ENCODE measurements at places on chromosomes 3 and 15.
A peak's percentile ranks its signal among the peaks of the same experiment; 100 is the strongest.

- H3K27ac ChIP-seq = no peak overlapping the region
- H3K4me1 ChIP-seq = peaks cover 7% of the 10 kb centered on the region
- no peak for DNase-seq
- H3K36me3 ChIP-seq = no peaks in the 10 kb centered on the region
- no peak overlapping the region for H3K4me3 ChIP-seq
Observed at GRCh38 chr3:127585163-127585812, 5.2 kb downstream of the TPRA1 start.

- no peaks in the 10 kb centered on the region for H3K4me1 ChIP-seq
- H3K4me3 ChIP-seq = no peak overlapping the region
- no peaks in the 10 kb centered on the region for H3K27me3 ChIP-seq
- no peak for DNase-seq
Observed at GRCh38 chr15:60184579-60184978, 180.5 kb downstream of the FOXB1 start.

DNA sequence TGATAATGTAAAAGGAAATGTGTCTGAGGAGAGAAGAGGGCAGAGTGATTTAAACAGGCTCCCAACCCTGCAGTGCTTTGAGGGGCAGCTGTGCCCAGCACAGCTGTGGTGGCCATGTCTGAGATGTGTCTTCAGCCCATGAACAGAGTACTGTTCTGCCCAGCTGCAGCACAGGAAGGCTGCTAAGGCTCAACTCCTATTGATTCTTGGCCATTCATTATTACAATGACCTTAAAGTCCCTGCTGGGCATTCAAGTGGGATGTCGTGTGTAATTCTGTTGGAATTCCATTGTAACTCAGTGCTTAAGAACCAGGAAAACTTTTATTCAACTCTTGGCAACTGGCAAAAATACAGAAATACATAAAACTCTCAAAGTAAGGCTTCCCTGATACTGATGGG, 229.3 kb downstream of the MCTP2 start:
- no peaks in the 10 kb centered on the region for H3K27me3 ChIP-seq
- H3K4me1 ChIP-seq = no peaks in the 10 kb centered on the region
- H3K36me3 ChIP-seq = peaks cover 5% of the 10 kb centered on the region

GRCh38 chr3:107250221-107250620, 127.0 kb upstream of the CCDC54 start:
- no peak overlapping the region for H3K27ac ChIP-seq
- H3K4me3 ChIP-seq = no peak overlapping the region

DNA sequence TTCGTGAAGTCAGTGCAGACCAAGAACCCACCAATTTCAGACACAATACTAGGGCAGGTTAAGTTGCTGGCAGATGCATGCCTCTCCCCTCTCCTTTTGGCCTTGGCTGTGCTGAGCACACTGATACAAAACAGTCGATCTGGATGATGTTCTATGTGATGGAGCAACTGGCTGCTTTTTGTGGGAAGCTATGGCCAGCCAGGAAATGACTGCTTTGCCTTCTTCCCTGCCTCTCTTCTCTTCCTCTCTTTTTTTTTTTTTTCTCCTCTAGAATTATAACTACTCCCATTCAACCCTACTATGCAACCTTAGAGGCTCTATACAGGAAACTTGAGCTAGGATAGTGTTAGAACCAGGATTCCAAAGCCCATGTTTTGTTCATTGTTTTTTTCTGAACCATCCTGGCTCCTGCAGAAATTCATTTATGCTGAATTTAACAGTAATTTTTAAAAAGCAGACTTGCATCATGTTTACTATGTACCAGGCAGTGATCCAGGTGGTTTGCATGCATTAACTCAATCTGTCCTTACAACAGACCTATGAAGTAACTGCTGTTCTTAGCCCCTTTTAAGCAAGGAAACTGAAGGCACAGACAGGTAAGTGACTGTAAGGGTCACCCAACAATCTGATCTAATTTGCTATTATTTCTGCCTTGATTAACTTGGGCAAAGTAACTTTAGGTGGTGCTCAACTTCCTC, 62.9 kb downstream of the PLD1 start:
- H3K27me3 ChIP-seq = no peaks in the 10 kb centered on the region
- no peaks in the 10 kb centered on the region for H3K4me1 ChIP-seq
- no peak overlapping the region for H3K4me3 ChIP-seq
- no peak for DNase-seq
- H3K27ac ChIP-seq = no peak overlapping the region

GRCh38 chr3:72892081-72892775, 4.4 kb downstream of the GXYLT2 start:
- H3K27ac ChIP-seq = no peak overlapping the region
- H3K4me3 ChIP-seq = no peak overlapping the region
- no peaks in the 10 kb centered on the region for H3K36me3 ChIP-seq
- DNase-seq = no peak
- H3K4me1 ChIP-seq = peaks cover 6% of the 10 kb centered on the region

GRCh38 chr15:64583519-64583918, 123.1 kb downstream of the ZNF609 start:
- no peak for DNase-seq
- H3K4me3 ChIP-seq = peak overlapping the region; percentile 34
- peaks cover 39% of the 10 kb centered on the region for H3K4me1 ChIP-seq
- H3K27me3 ChIP-seq = no peaks in the 10 kb centered on the region
- no peaks in the 10 kb centered on the region for H3K36me3 ChIP-seq
- no peak overlapping the region for H3K27ac ChIP-seq

- DNase-seq = no peak
- no peak overlapping the region for H3K4me3 ChIP-seq
- H3K36me3 ChIP-seq = peaks cover 27% of the 10 kb centered on the region
- peaks cover 23% of the 10 kb centered on the region for H3K4me1 ChIP-seq
- no peak overlapping the region for H3K27ac ChIP-seq
- H3K27me3 ChIP-seq = no peaks in the 10 kb centered on the region
Observed at GRCh38 chr15:90644952-90645725, 72.0 kb upstream of the BLM start.

DNA sequence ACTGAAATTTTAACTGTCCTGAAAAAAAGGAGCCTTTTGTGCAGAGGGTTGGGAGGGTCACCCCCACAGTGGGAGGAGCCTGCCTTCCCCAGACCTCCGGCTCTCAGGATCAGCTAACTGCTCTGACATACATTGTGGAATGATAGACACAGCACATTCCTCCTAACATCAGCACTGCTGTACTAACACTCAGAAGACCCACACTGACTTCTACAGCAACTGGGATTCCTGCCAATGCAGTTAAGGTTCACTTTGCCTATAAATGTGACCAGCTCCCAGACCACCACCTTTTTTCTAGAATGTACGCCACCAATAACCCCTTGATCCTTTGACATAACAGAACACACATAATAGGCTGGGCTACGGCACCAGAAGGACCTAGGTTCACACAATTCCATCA, 3.2 kb downstream of the CPEB1 start:
- peak overlapping the region; percentile 29 for H3K27ac ChIP-seq
- no peak overlapping the region for H3K4me3 ChIP-seq
- no peaks in the 10 kb centered on the region for H3K36me3 ChIP-seq
- peaks cover 10% of the 10 kb centered on the region for H3K27me3 ChIP-seq

GRCh38 chr3:139534992-139535879, 4.3 kb downstream of the RBP1 start:
- no peak overlapping the region for H3K4me3 ChIP-seq
- no peaks in the 10 kb centered on the region for H3K27me3 ChIP-seq
- no peaks in the 10 kb centered on the region for H3K4me1 ChIP-seq
- no peaks in the 10 kb centered on the region for H3K36me3 ChIP-seq
- H3K27ac ChIP-seq = no peak overlapping the region

DNA sequence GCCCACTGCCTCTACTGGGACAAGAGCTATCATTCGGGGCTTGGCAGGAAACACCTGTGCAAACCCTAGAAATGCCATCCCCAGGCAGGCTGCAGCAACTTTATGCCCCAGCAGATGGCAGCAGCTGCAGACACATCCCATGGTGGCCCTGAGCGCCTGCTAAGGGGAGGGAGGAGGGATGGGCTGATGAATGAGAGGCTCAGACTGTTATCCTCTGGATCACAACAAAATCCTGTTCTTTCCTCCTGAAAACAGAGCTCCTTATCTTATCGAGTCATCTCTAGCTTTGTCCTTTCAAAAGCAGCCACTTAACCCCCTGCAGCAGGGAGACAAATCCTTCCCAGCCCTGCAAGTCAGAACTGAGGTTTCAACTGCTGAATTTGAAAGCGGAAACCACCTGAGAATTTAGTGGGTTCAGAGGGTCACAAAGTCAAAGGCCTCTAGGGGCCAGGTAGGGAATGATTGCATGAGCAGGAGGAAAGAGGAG, 90.6 kb upstream of the PROK2 start:
- H3K27ac ChIP-seq = no peak overlapping the region
- H3K4me3 ChIP-seq = no peak overlapping the region
- no peaks in the 10 kb centered on the region for H3K36me3 ChIP-seq
- H3K27me3 ChIP-seq = no peaks in the 10 kb centered on the region
- no peaks in the 10 kb centered on the region for H3K4me1 ChIP-seq

DNA sequence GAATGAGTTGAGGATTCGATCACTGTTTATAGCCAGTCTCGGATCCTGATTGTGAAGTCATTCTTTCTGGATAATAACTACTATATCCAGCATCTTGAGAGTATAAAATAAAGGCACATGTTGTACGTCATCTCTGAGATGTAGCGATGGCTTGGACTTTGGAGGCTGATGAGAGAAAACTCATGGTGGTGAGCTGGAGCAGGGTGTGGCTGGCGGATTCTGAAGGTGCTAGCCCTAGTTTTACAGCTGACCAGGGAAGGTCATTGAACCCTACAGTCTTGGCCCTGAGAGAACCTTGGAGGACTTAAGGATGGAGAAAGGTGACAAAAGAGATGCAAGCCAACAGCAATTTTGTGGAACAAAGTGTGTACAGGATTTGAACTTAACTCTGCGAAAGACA, 153.8 kb downstream of the IGF1R start:
- no peak for DNase-seq
- H3K27me3 ChIP-seq = no peaks in the 10 kb centered on the region
- no peak overlapping the region for H3K4me3 ChIP-seq
- H3K27ac ChIP-seq = no peak overlapping the region
- peaks cover 31% of the 10 kb centered on the region for H3K4me1 ChIP-seq

DNA sequence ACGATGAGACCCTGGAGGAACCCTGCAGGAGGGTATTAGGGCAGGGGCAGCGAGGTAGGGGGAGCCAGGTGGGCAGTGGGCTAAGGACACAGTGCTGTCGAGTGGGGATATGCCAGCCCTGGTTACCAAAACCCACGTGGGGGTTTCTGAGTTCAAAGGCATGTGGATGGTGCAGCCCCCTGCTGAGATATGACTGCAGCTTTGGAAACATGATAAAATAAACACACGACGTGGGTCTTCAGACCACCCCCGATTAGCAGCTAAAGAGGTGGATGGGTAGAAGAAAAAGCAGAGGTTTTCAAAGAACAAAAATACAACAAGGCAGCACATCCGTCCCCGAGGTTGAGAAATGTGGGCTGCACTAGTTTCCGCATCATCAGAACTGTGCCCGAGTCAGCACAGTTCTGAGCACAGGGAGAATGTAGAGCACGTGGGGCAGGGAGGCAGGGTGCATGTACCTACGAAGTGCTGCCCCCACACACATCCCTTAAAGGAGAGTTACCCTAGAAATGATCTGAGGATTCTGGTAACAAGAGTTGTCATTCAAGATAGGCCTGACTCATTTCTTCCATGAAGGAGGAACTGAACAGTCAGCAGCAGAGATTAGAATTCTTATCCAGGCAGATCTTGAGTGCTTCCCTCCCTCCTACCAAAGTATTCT, 121.3 kb downstream of the RPLP1 start:
- no peak overlapping the region for H3K27ac ChIP-seq
- no peak overlapping the region for H3K4me3 ChIP-seq
- no peaks in the 10 kb centered on the region for H3K36me3 ChIP-seq

- no peak for DNase-seq
- H3K36me3 ChIP-seq = no peaks in the 10 kb centered on the region
Observed at GRCh38 chr3:29978036-29978435, 628.4 kb upstream of the TGFBR2 start.

DNA sequence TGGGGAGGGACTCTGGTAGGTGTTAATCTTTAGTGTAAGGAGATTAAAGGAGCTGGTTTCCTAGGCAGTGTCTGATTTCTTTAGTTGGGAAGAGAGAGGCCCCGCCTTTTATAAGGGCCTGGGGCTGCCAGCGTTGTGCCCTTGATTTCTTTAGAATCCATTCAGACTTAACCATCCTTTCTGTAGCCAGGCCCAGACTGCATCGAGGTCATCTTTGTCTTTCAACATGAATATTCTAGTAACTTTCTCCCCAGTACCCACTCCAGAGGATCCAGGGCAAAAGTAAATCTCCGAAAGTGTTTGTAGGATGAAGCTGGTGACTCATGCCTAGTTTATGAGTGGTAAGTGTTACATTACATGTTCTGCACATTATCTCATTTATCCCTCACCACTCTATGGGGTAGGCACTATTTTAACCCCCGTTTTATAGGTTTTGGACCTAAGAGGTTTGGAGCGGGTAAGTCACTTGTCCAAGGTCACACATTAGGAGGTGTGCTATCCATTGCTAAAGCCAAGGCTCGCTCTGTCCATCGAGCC, 11.8 kb upstream of the USP3 start:
- no peak overlapping the region for H3K4me3 ChIP-seq
- no peaks in the 10 kb centered on the region for H3K27me3 ChIP-seq
- no peaks in the 10 kb centered on the region for H3K36me3 ChIP-seq
- no peak for DNase-seq
- H3K27ac ChIP-seq = no peak overlapping the region
- H3K4me1 ChIP-seq = peaks cover 59% of the 10 kb centered on the region

DNA sequence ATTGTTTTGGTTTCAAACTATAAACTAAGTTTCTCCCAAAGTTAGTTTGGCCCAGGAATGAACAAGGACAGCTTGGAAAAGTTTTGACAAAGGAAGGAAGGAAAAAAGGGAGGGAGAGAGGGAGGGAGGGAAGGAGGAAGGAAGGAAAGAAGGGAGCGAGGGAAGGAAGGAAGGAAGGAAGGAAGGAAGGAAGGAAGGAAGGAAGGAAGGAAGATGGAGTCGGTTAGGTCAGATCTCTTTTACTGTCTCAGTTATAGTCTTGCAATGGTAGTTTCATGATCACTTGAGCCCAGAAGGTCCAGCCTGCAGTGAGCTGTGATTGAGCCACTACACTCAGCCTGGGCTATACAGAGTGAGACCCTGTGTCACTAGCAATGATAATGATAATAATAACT, 12.3 kb upstream of the UBXN7 start:
- H3K27ac ChIP-seq = no peak overlapping the region
- DNase-seq = no peak
- no peaks in the 10 kb centered on the region for H3K4me1 ChIP-seq
- H3K36me3 ChIP-seq = no peaks in the 10 kb centered on the region
- H3K4me3 ChIP-seq = no peak overlapping the region
- H3K27me3 ChIP-seq = no peaks in the 10 kb centered on the region

GRCh38 chr15:85988741-85989140, 90.9 kb upstream of the AGBL1 start:
- no peak overlapping the region for H3K27ac ChIP-seq
- H3K4me3 ChIP-seq = no peak overlapping the region
- H3K27me3 ChIP-seq = no peaks in the 10 kb centered on the region
- DNase-seq = no peak
- no peaks in the 10 kb centered on the region for H3K4me1 ChIP-seq
- H3K36me3 ChIP-seq = no peaks in the 10 kb centered on the region

DNA sequence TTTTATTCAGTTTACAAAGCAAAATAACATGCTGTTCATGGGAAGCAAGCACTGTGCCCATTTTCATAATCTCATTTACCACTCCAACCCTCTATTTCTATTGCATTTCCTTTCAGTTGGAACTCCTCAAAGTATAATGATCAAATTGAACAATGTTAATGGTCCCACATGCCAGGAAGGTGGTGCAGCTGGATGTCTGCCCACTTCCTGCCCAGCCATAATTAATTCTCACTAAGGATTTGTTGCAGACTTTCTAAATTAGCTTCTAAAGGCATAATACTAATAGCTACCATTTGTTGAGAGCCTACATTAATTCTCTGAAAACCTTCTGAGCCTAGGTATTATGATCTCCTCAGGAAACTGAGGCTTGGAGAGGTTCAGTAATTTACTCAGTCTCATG, 316.1 kb upstream of the TPM1 start:
- no peaks in the 10 kb centered on the region for H3K4me1 ChIP-seq
- no peak overlapping the region for H3K4me3 ChIP-seq
- H3K36me3 ChIP-seq = no peaks in the 10 kb centered on the region
- H3K27me3 ChIP-seq = no peaks in the 10 kb centered on the region
- H3K27ac ChIP-seq = no peak overlapping the region
- no peak for DNase-seq
